Stromal cell of bone marrow (primary cell): ENCODE measurements at places on chromosomes 7 and 10.
A peak's percentile ranks its signal among the peaks of the same experiment; 100 is the strongest.

DNA sequence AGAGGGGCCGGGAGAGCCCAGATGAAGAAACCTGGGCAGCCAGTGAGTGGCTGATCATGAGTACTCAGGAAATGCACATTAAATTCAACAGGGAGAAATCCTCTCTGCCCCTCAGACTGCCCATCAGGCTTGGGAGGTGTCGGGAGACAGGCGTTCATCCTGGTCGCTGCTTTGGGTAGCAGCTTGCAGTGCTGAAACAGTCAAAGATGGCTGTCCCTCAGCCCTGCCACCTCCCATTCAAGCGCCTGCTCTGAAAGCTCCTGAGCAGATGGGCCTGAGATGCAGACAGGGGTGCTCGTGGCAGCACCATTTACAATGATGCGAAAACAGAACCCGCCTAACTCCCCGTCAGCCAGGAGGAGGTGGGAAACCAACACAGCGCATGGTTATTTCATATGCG is 3.6 kb upstream of the JAKMIP3 start:
- no peak for DNase-seq

- no peak for DNase-seq
Measured at GRCh38 chr7:44433255-44434022, 57.0 kb downstream of the NUDCD3 start.

DNA sequence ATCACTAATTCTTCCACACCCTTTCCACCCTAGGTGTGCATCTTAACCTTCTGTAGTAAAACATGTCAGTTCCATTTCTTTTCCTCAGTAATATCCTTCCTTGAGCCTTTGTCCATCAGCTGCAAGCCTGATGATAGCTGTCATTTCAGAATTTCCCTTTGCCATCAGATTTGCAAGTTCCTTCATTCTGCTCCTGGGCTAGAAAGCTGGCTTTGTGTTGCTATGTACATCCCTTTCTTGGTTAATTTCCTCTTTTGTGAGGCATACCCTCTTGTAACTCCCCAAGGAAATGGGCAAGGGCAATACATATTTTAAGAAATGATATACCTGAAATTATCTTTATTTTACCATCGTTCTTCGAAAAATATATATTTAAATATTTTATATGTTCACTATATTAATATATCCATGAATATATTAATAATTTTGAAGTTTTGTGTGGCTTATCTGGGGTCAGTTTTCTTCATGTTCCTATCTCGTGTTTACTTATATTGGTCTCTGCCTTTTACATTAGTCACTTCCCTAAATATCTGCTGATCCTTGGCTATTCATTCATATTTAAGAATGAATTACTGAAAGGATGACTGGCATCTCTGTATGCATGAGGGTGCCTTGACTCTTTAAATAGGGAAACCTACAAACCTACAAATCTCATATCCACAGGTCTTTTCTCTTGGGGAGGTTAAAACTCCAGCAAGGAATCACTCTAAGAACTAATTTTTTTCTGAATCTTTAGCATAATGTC is 143.8 kb downstream of the ZNF22 start:
- no peak for DNase-seq

DNA sequence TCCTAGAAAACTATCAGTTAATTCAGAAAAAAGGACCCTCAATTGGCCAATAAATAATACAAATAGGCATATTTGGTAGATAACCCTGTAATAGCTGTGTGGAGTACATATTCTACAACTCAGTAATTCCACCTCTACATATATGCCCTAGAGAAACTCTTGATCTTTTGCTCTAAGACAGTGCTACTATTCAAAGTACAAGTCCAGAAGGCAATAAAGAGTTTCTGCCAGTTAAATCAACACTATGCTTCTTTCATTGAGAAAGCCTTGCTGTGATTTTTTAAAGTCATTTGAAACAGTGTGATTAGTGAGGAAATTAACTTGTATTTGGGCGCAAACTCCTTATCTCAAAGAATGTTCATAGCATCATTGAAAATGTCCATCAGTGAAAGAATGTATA is 75.6 kb downstream of the ZNRF2 start:
- no peak for DNase-seq

- no peak for DNase-seq
Measured at GRCh38 chr7:22561895-22562593, 62.1 kb upstream of the STEAP1B start.

DNA sequence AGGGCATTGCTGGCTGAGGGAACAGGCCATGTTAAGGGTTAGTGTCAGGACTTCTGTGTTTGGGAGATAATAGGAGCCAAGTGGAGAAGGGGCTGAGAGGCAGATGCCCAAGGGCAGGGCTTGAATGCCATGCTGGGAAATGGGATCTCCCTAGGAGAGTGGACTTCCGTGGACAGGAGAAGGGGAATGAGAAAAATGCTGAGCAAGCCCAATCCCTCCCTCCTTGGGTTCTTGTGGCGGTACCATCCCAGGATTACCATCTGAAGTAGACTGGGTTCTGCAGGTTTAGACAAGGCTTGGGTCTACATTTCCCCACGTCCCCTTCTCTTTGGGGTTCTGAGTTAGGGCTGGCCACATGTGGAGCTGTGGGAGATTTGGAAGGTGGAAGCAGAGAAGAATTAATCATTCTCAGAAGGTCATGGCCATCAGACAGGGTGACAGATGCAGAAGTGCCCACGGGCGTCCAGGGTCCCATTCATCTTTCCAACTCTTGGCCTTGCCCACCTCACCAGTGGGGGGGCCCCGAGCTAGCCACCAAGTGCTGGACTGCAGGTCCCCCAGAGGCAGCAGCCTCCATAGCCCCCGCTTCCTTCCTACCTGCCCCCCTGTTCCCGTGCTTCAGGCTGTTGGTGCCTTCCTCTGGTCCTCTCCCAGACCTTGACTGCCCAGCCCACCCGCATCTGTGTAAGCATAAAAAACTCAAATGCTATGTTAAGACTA is 354.8 kb downstream of the RPS24 start:
- DNase-seq: no peak

- no peak for DNase-seq
Measured at GRCh38 chr7:88095-88926, 104.1 kb upstream of the FAM20C start.

DNA sequence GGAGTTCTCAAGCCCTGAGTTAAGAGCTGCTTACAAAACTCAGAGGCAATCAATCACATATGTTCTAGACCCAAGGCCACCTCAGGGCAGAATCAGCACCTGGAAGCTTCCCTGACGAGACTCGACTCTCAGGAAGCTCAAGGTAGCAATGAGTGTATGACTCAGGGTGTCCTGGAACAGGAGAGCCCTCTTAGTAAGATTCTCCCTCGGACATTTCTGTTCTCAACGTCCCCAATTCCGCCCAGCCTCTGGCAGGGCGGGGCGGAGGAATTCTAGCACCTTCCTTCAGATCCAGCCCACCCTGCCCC is 39.6 kb upstream of the PROSER2 start:
- no peak for DNase-seq

GRCh38 chr10:23412223-23412622 is 26.7 kb upstream of the OTUD1 start:
- peak; percentile 25 for DNase-seq

- peak; percentile 43 for DNase-seq
Measured at GRCh38 chr10:117373823-117374505, 1.3 kb downstream of the PDZD8 start.

DNA sequence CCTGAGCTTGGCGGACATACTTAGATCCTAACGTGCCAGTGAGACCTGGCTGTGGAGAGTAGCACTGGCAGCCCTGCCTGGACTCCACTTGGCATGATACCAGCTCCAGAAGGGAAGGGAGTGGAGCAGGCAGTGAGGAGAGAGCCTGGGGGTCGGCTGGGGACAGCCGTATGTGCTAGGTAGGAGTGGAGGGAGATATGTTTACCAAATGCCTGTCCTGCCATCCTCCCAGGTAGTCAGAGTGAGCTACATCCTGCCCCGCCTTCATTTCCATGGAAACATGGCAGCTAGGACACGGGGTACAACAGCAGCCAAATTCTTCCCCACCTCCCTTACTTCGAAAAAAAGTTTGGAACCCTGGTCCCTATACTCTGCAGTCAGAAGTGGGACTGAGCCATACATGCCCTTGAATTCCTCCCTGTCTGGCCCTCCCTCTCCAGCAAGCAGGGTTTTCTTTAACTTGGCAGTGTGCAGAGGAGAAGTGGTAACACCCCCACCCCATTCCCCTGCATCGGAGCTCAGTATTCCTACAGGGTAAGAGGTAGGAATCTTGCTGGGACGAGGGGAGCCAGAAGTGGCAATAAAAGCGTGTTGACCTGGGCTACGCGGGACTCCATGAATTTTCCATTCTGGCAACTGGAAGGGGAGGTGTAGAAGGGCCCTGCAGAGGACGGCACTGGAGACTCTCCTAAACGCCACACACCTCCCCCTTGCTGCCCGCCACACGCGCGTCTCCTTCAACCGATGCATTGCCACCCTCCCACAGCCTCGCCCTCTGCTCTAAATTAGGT is 20.0 kb upstream of the SMO start:
- DNase-seq: no peak

- DNase-seq: no peak
Measured at GRCh38 chr7:155458878-155459699, 1.2 kb downstream of the EN2 start.

DNA sequence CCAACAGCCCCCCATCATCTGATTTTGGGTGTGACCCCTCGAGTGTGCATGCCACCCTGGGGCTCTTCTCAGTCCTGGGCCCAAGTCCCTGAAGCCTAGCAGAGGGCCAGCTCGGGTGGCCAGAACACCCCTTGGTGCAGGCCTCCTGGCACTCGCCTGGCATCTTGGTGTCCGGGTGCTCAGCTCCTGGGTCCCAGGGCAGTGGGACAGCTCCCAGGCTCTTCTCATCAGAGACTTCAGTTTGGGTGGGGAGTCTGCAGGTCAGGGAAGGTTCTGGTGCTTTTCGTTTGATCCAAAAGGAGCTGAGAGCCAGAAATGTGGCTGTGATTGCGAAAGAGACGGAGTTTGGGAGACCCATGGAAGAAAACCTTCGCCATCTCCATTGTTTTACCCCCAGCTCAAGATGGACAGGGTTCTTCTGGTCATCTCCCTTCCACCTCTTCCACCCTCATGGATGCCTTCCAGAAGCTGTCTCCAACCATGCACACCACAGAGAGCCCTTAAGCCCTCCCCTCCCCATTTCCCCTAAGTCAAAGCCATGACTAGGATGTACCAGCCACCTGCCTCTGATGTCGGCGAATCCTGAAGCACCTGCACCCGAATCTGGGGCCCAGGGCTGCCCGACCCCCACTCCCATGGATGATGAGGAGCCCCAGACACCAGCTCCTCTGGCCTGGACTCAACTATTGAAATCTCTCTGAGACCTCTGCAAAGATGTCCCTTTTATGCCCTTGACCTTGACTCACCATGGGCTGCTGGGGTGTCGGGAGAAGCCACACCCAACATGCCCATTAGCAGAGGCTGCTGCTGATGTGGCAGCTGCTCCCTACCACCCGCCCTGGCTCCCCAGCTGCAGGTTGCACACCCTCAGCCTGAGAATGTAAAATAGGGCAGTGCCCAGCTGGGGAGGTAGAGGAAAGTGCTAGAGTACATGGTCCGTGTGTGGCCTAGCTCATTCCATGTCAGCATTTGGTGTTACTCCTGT is 55.3 kb downstream of the ADCYAP1R1 start:
- DNase-seq: no peak

- DNase-seq: no peak
Measured at GRCh38 chr7:4386190-4386589, 295.9 kb upstream of the FOXK1 start.

- no peak for DNase-seq
Measured at GRCh38 chr10:73981812-73982211, 16.1 kb upstream of the VCL start.

DNA sequence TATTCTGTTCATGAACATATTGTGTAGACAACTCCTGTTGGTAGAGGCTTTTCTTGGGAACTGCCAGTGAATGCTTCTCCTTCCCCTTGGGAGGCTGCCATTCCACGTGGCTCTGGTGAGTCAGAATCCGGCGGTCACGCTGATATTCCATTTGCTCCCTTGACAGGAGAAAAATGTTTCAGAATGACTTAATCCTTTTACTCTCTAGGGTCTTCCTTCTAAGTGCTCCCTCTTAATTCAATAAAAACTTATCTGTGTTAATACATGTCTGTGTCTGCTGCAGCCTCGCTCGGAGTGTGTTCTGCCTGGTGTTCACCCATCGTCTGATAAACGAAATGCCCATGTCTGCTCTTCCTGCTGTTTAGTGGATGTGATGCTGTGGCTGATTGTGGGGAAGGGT is 278.6 kb downstream of the ARHGAP12 start:
- DNase-seq: peak; percentile 93

GRCh38 chr10:69403066-69403465 is 13.7 kb downstream of the TACR2 start:
- DNase-seq: no peak

DNA sequence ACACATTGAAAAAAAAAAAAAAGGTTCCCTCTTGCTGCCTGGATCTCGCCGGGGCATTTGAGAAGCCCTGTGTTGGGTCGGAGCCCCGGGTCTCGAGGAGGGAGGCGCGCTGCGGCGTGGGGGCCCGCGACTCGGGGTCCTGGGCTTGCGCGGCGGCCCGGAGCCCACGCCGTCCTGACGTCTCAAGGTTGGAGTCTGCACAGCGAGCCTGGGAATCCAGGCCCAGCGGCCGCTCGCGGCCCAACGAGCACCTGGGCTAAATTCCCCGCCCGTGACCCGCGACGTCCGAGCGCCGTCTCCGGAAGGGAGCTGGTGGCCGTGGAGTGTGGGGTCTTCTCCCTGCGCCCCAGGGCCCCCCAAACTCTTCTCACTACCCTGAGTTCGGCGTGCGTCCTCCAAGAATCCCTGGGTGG is 1.4 kb upstream of the CTBP2 start:
- no peak for DNase-seq

DNA sequence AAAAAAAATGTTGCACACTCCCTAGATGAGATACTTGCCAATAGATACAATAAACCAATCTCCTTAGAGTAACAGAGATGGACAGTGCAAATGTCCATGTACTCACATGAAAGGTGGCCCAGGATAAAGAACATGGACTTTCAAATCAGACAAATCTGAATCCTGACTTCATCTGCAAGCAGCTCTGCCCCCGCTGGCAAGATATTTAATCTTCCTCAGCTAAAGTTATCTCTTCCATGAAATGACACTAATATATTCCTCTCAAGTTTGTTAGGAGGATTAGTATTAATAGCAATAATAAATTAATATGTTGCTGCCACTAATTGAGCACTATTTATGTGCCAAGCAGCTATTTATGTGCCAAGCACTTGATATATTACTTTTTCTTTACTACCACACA is 148.6 kb upstream of the YAE1 start:
- no peak for DNase-seq

DNA sequence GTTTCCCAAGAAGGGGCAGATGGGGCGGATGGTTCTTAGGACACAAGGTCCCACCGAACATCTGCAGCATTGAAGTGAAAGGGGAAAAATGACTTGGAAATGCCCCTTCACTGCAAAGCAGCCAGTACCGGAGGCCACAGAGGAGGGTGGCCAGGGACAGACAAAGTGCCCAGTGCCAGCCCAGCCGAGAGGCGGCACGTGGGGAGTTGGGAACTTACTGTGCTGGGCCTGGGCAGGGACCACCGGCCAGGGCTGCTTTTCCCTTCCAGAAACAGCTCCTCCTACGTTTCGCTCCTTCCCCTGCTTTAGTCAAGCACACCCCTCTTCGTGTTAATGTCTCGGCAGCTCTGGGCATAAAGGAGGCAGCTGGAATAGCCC is 129.2 kb downstream of the TNS3 start:
- DNase-seq: no peak
